Choroid plexus epithelial cell (primary cell): ENCODE measurements at places on chromosomes 7 and 10.
A peak's percentile ranks its signal among the peaks of the same experiment; 100 is the strongest.

GRCh38 chr7:155187061-155187785, 110.5 kb upstream of the INSIG1 start:
- DNase-seq = no peak

DNA sequence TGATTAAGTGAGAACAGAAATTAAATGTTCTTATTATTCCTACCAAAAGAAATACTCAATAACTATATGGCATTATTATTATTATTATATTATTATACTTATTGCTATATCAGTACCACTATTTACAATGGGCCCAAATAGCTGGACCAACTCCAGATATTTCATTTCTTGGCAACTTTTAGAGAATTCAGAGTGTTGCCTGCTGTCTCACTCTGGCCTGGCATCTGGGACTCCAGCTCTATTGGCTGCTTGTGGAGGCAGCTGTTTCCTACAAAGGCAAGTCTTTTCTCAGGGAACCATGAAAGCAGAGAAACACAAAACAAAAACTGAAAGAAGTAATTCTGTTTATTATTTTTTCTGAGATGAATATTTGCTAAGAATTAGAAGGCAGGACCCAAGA, 105.1 kb upstream of the SORCS1 start:
- no peak for DNase-seq

DNA sequence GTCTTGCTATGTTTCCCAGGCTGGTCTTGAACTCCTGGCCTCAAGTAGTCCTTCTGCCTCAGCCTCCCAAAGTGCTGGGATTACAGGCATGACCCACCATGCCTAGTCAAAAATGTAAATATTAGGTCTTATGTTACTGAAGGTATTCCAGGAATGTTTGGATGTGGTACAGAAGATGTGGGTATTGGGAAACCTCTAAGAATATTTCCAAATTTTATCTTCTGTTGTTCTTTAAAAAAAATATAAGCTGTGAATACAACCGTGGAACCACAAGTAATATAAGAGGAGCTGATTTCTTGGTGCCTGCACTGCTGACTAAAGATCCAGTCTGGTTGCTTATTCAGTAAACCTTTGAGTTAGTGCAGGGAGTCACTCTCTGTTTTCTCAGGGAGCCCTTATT, 178.3 kb downstream of the AUTS2 start:
- peak; percentile 59 for DNase-seq

DNA sequence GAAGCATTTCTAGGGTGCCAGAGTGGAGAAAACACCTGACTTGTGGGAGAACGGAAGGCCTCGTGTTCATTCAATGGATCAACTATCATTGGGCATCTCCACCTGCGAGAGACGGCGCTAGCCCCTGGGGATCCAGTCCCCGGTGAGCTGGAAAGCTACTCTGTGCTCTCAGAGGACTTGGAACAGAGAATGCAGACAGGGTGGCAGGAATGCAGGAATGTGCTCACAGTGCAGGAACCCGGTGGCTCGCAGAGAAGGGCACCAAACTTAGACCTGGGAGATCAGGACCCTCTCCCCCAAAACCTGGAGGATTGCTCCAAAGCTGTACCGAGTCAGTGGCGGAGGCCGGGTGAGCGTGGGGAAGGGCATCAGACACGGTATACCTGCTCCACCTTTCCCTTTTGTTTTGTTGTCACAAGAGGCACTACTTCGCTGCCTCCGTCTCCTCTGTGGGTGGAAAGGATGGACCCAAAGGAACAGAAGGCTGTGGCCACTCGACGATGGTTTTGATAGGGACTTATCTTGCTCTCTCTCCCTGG, 569.0 kb upstream of the C7orf33 start:
- no peak for DNase-seq

DNA sequence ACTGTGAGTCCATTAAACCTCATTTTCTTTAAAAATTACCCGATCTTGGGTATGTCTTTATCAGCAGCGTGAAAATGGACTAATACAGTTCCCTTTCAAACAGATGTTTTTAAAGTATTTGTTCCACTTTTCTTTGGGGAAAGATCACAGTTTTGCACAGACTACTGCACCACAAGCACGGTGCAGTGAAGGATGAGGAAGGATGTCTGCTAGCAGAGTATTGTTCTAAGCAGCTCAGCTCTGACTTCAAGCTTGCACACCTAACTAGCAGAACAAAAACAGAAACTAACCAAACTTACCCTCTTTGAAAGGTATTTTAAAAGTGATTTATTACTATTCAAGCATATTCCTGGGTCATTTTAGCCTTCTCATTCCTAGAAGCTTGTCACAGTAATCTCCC, 20.0 kb downstream of the THNSL1 start:
- DNase-seq = no peak

DNA sequence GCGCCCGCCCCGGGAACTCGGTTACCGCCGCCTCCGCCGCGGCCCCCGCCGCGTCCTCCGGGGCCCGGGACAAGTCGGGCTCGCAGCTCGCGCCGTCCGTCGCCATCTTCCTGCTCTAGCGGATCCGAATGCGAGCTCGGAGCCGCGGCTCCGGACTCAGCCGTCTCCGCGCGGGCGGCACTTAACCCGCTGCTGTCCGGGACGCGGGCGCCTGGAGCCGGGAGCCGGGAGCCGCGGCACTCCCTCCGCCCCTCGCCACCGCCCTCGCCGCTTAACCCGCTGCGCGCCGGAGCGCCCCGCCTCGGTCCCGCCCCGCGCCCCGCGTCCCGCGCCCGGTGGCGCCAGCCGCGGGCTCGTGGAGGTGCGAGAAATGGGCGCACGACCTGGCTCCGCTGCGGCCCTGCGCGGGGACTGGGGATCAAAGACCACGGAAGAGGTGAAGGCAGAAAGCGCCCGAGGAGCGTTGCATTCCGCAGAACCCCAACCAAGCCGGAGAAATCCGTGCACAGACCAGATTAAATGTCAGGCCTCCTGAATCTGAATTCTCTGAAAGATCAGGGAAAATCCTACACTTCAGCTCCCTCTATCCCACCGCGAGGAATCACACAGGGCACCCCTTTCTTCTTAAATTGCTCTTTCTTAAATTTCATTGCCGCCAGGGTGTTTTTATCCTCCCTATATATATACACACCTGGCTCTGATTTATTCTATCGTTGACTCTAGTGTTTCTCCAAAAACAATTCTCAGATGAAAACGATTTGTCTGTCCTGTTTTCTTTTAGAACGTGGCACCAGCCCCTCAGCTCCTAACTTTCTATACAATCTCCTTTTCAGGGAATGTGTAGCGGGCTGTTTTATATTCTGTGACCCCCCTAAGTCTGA, at the start of gene CTTNBP2:
TSS of gene CTTNBP2 (minus strand) at position 132 of the 881 bp plus-strand sequence. CDS start at position 106, 26 bp downstream.
- DNase-seq = peak; percentile 64

- DNase-seq = no peak
These were observed 1.4 kb downstream of the CELF2 start for GRCh38 chr10:11018855-11019631.

DNA sequence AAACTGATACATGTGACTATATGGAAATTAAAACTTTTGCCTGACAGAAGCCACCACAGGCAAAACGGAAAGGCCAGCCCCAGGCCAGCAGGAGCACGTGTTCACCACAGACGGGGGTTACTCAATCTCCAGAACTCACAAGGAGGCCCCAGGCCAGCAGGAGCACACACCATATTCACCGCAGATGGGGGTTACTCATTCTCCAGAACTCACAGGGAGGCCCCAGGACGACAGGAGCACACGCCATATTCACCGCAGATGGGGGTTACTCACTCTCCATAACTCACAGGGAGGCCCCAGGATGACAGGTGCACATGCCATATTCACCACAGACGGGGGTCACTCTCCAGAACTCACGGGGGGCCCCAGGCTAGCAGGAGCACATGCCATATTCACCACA, 61.5 kb downstream of the NKX6-2 start:
- peak; percentile 63 for DNase-seq

DNA sequence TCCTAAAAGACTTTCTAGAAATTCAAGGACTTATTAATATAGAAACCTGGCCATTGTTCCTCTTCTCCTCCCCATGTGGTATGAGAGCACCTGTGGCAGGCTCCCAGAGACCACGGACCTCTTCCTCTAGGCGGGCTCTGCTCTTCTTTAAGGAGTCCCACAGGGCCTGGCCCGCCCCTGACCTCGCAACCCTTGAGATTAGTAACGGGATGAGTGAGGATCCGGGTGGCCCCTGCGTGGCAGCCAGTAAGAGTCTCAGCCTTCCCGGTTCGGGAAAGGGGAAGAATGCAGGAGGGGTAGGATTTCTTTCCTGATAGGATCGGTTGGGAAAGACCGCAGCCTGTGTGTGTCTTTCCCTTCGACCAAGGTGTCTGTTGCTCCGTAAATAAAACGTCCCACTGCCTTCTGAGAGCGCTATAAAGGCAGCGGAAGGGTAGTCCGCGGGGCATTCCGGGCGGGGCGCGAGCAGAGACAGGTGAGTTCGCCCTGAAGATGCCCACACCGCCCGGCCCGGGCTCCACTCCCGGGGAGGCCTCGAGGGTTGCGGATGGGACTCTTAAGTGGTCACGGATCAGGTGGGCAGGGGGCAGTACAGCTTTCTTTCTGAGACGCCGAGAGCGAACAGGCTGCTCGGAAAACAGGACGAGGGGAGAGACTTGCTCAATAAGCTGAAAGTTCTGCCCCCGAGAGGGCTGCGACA, at the start of gene SLC26A4:
TSS of gene SLC26A4 (plus strand) at position 448 of the 700 bp plus-strand sequence. CDS start 814 bp downstream, outside the sequence.
- DNase-seq = no peak

DNA sequence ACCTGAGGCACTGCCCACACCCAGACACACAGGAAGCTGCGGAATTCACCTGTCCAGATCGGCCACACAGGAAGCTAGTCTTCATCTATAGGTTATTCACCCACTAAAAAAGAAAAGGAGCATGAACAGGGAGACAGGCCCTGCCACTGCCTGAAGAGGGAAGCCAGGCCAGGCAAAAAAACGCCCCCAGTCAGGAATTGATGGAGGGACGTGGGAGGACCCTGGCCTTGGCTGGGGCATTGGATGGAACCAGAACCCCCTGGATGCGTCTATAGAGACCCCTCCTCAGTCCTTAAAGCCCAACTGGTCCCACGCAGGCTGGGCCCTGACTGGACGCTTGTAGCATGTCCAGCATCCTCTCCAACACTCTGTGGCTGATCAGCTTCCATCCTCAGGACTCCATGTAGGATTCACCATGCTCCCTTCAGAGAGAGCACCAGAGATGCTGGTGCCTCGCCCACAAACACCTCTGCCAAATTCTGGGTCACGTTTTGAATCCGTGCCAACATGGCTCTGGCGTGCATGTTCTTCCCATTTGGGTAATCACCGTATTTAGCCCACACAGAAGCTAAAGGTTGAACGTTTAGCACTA, 259.3 kb upstream of the TCERG1L start:
- no peak for DNase-seq

DNA sequence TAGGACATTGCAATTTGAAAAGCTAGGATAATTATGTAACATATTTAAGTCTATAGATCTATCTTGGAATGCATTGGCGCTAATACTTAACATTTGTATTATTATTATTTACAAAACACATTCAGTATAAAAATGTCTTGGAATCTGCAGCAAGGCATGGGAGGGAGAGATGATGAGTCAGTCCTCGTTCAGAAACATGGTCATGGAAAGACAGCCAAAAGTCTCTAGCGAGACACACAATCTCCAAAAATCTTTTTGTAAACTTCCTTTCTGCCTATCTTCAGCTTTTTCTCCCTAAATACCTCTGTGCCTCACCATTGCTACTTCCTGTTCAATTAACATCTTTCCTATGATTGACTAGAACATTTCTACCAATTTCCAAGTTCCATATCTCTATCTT, 188.4 kb upstream of the CACNA2D1 start:
- DNase-seq = peak; percentile 34
